ENCODE measurements at places on chromosomes 5 and 9.

DNA sequence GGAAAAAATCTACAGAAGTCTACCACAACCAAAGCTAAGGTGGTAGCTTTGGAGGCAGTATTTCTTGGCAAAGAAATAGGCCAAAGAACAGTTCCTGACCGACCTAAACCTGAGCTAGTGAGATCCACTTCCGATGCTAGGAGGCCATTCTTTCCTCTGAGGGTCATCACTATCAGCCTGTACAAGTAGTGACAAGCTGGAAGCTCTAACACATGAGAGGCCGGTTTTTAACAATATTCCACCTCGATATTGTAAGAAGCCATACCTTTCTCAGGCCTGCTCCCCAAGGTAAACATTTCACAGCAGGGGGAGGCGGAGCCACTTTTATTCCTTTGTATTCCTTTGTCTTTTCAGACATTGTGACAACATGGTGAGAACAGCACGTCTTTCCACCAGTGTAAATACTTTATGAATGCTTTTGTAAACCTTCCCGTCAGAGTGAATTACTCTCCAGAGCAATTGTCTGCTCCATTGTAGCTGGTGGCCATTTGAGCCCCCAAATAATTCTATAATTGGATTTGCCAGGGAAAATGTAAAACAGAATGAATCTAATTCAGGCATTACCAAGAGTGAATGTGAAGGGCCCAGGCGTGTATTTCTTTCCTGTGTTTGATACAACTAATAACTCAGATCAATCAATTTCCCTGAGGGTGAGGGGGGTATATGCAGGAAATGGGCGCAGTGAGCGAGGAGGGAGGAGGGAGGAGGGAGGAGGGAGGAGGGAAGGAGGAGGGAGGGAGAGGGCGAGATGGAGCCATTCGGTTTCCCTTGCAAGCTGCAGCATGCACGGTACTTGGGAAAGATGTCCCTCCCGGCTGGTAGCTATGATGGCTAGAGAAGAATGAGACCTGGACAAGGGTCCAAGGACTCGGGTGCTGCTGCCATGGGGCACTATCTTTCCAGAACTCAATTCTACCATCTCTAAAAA is 166.6 kb downstream of the CDK5RAP2 start:
- peak; percentile 99 for DNase-seq

GRCh38 chr5:9421884-9422283 is 124.0 kb downstream of the SEMA5A start:
- no peak for DNase-seq

GRCh38 chr5:141835928-141836670 is 42.1 kb downstream of the PCDH1 start:
- DNase-seq, result no peak

DNA sequence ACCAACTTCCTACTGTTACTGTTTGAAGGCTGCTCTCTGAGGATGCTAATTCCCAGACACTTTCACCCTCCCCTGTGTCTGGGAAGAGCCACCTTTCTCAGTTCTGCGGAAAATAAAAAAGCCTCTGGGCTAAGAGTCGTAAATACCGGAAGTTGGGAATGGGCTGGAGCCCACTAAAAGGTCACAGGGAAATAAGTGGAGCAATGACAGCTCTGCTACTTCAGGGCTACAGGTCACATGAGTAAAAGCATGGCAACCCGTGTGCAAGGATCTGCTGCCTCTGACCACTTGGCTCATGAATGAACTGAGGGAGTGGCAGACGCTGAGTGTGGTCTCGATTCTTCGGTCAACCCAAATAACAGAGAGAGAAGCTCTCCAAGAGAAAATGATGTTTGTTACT is 25.8 kb upstream of the ATP6V1G1 start:
- no peak for DNase-seq

GRCh38 chr5:1175801-1176472 is 25.5 kb upstream of the SLC6A19 start:
- DNase-seq, result no peak

DNA sequence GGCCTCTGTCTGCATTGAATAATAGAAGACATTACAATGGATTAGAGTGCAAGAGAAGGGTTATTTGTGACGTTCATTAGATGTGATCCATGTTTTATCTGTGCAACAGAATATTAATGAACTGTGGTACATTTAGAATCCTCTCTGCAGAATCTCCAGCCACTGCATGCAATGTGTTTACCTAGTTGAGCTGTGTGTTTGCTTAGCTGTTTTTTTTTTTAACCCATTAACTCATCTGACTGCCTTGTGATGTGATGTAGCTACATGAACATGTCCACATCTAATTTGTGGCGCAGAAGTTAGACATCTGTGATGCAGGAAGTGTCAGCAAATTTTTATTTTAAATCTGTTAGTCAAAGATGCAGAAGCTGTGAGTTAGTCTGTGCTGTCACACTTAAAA is 236.9 kb downstream of the CD180 start:
- peak; percentile 41 for DNase-seq

- no peak for DNase-seq
Measured at GRCh38 chr9:86735772-86736458, 211.4 kb downstream of the GAS1 start.

DNA sequence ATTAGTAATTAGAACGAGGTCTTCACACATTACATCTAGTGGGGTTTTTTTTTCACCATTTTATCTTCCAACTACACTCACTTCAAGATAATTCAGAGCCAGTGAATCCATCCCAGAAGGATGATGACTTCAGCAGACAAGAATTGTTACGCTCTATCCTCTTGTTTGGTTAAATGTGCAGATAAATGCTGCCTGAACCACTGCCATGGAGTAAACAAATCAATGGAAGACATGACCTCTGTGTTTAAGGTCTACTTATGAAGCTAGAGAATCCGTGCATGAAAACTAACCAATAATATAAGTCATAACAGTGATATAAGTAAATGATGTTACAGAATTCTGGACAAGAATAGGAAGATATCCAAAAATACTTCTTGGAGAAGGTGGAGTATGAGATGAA is 602.6 kb downstream of the TLR4 start:
- DNase-seq, result no peak

GRCh38 chr5:137727623-137728022 is 8.3 kb downstream of the KLHL3 start:
- DNase-seq, result no peak

- DNase-seq, result no peak
Measured at GRCh38 chr5:66138637-66139317, 5.3 kb upstream of the SREK1 start.
